Neural progenitor cell (in vitro differentiated cells): ENCODE measurements at places on chromosomes 1 and 21.

DNA sequence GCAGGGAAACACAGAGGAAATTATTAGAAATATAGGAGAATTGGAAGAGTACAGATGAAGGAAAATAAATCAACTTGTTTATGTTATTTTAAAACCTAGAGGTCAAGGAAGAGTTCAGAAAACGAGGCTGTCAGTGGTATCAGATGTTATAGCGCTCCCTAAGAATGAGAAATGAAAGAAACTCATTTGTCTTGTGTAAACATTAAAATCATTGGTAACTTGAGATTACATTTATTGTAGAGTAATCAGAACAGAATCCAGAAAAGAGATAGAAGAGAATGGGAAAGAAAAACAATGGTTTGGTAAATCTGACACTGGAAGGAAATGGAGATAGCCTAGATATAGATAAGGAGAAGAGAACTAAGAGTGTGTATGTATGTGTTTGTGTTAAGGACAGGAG is 106.4 kb downstream of the ATF6 start:
- DNase-seq = no peak

- no peak for DNase-seq
Measured at GRCh38 chr1:214438075-214438474, 113.3 kb downstream of the PTPN14 start.

DNA sequence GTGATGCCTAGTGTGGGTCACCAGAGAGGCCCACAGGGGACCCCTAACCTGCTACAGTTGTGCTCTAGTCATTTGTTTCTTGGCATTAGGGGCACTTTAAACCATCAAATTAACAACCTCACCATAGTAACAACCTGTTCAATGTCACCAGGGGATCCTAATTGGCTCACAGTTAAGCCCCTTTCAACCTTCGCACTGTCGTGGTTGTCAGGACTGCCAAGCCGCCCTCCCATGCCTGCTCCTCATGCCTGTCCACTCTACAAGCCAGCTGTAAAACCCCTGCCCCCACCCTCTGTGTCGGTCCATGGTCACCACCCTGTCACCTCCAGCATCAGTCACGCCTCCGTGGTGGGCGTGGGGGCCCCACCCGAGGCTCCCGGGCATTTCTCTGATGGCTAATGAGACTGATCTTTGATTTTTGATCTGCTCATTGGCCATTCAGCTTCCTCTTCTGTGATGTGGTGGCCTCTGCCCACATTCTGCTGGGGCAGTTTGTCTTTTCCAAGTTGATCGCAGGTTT is 96.6 kb downstream of the WDR4 start:
- DNase-seq = peak; percentile 24

GRCh38 chr1:243882276-243882675 is 32.2 kb upstream of the AKT3 start:
- no peak for DNase-seq
